Left renal pelvis (tissue), 4 donors: ENCODE measurements at places on chromosomes 16 and 17. TPM values are rescaled to one million over a fixed set of nuclear protein-coding genes. Genes with fewer than 3 reads are reported as not detected.

The TTLL6 gene
- polyA plus RNA-seq: 0.32 TPM

The STX8 gene
- polyA plus RNA-seq: 60.9 TPM

The ZSCAN10 gene
- not detected for polyA plus RNA-seq

The ITGB4 gene
- 14.7 TPM for polyA plus RNA-seq

The ZNF287 gene
- polyA plus RNA-seq: 11.2 TPM

The AURKB gene
- 32.3 TPM for polyA plus RNA-seq

The CEP131 gene
- polyA plus RNA-seq: 26.9 TPM

The SRR gene
- 25.8 TPM for polyA plus RNA-seq

The GLIS2 gene
- polyA plus RNA-seq: 36.0 TPM

The FBXO31 gene
- polyA plus RNA-seq: 21.8 TPM
